Kidney epithelial cell (primary cell): ENCODE measurements at places on chromosomes 3 and 15.

DNA sequence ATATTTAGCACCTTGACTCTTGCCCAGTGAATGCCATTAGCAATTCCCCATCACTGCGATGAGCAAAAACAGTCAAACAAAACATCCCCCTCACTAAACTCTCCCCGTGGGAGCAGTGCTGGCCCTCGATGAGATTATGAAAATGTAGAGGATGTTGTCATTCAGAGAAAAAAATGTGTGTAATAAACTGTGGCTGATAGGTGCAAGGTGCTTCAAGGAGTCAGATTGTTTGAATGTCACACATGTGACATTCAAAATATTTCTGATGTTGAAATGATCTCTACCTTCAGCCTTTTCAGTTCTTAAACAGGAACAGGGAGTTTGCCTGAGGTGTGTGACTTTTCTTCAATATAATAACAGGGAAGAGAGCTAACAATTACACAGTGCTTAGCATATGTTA is 281.8 kb upstream of the TRIM42 start:
- DNase-seq = no peak

- peak; percentile 16 for DNase-seq
Measured at GRCh38 chr15:48447657-48448056, 116.4 kb downstream of the DUT start.

GRCh38 chr3:8629151-8630021 is 15.2 kb downstream of the SSUH2 start:
- peak; percentile 77 for DNase-seq

- DNase-seq = no peak
Measured at GRCh38 chr3:121970047-121970446, 52.0 kb downstream of the ILDR1 start.

DNA sequence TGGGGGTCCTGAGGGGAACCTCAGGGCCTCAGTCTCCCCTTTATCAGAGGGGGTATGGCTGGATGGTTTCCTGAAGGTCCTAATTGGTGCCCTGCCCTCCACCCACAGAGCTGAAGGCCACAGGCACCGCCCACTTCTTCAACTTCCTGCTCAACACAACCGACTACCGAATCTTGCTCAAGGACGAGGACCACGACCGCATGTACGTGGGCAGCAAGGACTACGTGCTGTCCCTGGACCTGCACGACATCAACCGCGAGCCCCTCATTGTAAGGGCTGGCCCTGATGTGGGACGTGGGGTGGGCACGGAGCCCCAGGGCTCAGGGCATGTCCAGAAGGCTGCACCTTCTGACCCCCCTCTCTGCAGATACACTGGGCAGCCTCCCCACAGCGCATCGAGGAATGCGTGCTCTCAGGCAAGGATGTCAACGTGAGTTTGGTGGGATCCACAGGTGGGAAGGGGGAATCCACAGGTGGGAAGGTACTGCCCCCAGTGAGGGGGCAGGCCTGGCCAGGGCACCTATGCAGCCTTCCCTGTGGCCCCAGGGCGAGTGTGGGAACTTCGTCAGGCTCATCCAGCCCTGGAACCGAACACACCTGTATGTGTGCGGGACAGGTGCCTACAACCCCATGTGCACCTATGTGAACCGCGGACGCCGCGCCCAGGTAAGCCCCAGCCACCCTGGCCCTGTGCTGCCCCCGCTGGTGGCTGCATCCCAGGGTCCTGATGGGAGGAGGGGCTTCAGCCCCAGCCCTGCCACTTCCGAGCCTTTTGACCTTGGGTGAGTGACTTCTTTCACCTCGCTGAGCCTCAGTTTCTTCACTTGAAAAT is 17.5 kb upstream of the GNAT1 start:
- DNase-seq = no peak

- no peak for DNase-seq
Measured at GRCh38 chr3:144569651-144570050, 598.0 kb downstream of the DIPK2A start.

GRCh38 chr3:8657804-8658305 is 13.3 kb upstream of the SSUH2 start:
- no peak for DNase-seq

DNA sequence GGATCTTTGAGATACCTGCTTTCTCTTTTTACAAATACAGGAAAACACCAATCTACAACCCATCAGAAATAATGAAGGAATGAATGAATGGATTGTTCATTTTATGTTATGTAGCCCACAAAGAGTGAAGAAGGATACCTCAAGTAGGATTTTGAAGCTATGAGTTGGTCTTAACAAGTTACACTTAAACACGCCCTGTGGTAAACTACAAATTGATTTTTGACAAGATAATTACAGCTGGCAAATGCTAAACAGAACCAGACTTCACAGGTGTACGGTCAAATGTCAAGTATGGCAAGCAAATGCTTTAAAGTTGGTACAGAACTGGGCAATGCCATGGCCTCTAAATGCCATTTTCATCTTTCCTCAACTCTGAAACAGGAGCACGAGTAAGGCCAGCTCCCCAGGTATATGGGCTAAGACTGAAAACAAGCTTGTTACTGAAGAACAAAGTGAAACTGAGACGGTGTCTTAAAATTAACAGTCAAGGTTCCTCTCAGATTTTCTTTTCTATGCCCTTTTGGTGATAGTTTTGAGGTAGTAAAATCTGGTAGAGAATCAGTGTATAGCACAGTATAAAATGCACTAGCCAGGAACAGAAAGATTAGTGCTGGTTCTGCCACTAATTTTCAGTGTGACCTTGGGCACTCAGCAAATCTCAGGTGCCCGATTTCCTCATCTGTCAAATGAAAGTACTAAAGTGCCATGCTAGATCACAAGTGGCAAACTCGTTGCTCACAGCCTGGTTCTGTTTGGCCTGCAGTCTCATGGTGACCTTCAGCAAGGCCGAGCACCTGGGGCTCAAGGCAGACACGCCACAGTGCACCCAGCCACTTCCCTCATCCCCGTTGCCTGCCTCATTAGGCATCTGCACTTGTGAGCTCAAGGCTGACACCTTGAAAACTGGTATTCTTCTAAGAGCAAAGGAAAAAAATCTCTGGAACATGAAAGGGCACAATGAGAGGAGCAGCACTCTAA is 9.5 kb downstream of the RUVBL1 start:
- no peak for DNase-seq

GRCh38 chr15:56821721-56822425 is 88.6 kb upstream of the ZNF280D start:
- DNase-seq = no peak

- no peak for DNase-seq
Measured at GRCh38 chr15:85709250-85709649, 85.5 kb downstream of the KLHL25 start.

DNA sequence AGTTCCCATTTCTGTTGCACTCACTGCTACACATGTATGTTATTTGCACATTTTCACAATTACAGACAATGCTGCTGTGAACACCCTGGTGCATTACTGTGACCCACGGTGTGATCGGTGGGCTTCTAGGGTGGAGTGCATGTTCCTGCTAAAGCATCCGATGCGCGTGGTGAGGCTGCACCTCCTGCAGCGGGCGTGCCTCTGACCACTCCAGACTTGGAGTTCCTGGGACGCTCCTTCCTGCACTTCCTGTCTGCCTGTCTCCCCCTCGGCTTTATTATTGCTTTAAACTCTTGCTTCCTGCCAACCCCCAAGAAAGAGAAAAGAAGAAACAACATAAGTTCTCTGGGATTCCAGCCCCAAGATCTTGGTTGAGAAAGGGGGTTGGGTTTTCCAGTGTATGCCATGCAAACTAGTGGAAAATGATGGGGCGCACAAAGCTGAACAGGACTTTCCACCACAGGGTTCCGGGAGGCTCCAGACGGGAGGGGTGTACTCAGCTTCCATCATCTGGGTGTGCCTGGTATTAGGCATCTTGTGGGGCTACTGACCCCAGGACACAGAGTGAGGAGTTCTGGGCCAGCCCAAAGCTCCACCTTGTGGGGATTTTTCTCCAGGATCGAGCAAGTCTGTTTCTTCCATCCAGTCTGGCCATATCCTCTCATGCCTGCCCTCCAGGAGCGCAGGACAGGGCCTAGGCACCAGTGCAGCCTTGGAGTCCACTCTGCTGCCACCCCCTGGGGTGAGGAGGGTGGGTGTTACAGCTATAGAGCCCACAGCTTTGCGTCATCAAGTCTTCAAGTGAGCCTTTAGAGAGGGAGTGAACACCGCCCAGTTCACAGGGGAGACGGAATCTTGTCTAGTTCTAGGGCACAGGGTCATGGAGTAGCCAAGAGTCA is 11.2 kb downstream of the RPL32 start:
- no peak for DNase-seq

DNA sequence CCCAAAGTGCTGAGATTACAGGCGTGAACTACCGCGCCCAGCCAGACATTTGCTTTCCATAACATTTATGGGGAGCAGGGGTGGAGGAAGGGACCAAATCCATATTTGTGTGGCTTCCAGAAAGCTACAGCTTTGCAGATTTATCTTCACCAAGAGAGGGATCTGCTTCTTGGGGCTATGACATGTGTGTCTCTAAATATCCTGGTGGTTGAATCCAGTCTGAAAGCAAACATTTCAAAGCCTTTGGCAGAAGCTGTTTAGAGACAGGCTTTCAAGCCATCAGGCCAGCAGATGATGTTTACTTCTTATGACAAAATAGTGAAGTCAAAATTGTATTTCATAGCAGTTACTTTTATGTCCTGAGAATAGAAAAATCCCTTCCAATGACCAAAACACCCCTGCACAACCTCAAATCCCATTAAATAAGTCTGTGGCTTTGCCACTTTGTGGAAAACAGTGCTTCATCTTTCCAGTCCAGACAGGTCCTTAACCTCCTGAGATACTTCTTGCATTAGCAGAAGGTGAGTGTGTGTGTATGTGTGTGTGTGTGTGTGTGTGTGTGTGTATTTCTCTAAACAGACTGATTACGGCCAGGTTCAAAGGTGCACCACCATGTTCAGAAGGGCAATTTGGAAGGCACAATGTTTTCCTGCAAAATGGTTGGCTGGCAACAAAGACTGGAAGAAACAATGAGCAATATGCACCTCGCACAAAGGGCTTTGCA is 191.4 kb upstream of the LRIG1 start:
- no peak for DNase-seq
